ENCODE measurements at places on chromosomes 5 and 9.

- no peak for DNase-seq
These were observed 18.5 kb upstream of the TAL2 start for GRCh38 chr9:105643795-105644194.

DNA sequence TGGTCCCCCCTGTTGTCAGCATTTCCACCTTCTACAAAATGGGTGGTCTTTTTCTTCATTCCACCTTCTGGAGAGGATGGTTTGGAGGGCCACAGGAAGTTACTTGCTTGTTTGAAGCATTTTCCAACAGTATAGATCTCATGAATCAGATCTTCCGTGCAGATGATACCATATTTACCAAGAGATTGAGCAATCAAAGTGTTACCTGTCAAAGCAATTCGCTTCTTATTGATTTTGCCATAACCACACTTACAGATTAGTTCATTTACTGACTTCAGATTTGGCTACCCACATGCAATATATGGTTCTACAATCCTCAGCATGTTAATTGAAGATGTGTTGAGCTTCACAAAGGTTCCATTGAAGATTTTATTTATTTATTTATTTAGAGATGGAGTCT, 14.0 kb upstream of the TEX48 start:
- DNase-seq, result no peak

DNA sequence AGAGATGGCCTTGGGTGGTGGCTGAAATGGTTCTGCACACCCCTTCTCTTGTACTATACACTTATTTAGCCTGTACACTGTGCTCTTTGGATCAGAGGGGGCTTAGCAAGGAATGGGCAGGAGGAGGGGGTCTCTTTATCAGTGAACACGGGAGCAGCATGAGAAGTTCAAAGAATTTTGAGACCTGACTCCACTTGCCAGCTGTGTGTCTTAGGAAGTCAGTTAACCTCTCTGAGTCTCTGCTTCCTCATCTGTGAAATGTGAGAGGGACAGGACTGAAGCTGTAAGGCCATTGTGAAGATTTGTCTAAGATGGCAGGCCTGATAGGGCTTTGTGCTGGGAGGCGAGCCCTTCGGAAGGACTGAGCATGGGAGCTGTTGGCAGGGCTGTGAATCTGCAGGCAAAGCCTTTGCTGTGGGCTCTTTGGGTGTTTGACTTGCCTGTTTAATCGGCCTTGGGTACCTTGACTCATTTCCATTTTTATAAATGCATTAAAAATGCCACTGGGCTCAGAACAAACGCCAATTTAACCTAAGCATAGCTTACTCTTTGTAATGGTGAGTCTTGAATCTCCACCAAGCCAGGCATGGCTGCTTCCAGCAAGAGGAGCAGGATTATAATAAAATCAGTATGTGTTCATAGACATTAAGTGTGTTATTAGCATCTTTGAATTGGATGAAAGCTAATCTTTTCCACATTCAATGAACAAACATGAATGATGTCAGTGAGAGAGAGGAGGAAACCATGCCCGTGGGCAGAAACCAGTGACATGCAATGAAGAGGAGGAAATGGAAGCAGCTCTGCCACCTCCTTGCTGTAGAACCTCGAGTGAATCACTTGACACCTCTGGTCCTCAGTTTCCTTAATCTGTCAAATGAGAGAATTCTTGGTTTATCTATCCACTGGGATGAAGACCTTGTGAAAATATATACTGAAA, 89.4 kb downstream of the MACROH2A1 start:
- no peak for DNase-seq

DNA sequence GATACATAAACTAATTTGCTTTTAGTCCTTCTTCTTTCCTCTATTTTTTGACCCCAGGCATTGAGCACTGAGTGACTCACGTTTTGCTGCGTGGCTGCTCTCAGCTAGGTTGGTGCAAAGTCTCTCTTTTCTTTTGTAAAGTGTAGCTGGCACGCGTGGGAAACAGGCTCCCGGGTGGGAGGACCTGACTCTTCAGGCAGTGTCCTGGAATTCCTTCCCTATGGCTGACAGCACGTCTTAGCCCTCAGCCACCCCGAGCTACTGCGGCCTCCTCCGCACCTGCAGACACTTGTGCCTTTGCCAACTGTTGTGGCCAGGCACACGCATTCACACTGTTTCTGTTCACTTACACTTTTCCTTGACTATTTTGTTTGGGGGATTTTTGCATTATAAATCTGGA, 877 bp upstream of the SCGB3A1 start:
- DNase-seq, result no peak

- no peak for DNase-seq
These were observed 339.1 kb upstream of the PRR16 start for GRCh38 chr5:120124961-120125360.

- DNase-seq, result no peak
These were observed 30.6 kb downstream of the GFRA3 start for GRCh38 chr5:138243794-138244193.

DNA sequence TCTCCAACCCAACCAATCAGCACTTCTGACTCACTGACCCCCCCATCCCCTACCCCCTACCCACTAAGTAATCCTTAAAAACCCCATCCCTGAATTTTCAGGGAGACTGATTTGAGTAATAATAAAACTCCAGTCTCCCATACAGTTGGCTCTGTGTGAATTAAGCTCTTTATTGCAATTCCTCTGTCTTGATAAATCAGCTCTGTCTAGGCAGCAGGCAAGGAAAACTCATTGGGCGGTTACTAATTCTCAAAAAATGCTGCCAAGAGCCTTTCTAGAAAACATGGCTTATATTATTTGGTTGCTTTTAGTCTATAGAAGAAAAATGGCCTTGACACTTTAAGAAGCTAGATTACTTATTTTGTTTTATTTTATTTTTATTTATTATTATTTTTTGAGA, 131.7 kb downstream of the SUSD1 start:
- DNase-seq, result no peak

- no peak for DNase-seq
These were observed 97.8 kb downstream of the MAST4 start for GRCh38 chr5:66694036-66694435.

DNA sequence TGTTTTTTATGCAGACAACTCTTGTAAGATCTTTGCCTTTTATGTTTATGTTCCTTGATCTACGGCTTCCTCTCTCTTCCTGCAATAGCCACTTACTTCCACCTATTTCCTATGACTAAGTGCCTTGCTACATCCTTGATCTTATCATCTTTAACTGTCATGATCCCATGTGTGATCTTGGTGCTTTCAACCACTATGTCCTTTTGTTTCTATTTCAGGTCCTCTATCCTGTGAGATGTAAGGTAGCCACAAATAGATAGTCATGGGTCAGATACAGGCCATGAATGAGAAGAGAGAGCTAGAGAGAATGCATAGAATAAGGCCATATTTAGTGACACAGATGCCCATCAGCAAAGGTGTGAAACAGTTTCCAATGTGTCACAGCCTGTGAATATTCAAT, 243.6 kb upstream of the HAPLN1 start:
- no peak for DNase-seq

DNA sequence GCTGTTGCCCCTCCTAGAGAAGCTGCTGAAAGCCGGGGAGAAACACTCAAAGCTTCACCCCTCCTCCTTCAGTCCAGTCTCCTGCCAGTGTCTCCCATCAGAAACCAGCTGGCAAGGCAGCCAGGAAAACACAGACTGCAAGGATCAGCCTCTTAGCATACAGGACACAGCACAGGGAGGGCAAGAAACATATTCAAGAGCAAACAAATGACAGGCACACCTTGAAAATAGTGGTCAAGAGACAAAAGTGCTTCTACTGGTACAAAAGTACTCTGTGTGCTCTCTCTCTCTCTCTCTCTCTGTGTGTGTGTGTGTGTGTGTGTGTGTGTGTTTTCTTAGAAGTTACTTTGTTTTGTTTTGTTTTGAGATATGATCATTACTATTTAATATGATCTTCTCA, 227.2 kb downstream of the RAB3C start:
- DNase-seq, result no peak

GRCh38 chr5:128881502-128882018, 83.7 kb upstream of the SLC27A6 start:
- DNase-seq, result no peak

All from effector CD4-positive, alpha-beta T cell (primary cell).